Activated T-helper 2 cell treated with anti-CD3 and anti-CD28 coated beads, Interferon-gamma antibody, Interleukin-2, Interleukin-4, amounts not matched to agents 10 μg/mL and 5 μg/mL and 100 μg/mL, durations not matched to agents 14 hours and 24 hours and 36 hours (primary cell): ENCODE measurements at places on chromosomes 12 and 14.

DNA sequence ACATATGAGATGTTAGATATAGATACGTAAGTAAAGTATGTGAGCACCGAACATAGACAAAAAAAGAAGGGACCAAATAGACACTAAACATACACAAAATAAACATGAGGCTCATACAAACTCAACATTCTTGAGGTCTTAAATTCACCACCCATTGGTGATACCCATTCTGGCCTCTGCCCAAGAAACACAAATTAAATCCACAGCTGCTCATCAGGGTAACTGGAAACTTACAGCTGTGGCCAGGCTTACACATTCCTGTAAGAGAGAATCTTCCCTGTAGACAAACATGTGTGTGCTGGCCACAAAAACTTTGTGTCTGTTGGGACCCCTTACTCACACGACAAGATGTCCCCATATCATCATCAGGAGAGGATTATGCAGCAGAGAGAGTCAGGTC is 22.4 kb downstream of the MAGOHB start:
- no peak for DNase-seq

- DNase-seq = no peak
Observed at GRCh38 chr12:106342397-106343213, 14.9 kb upstream of the POLR3B start.

GRCh38 chr12:124148481-124149273 is 146.2 kb upstream of the RFLNA start:
- no peak for DNase-seq

- DNase-seq = no peak
Observed at GRCh38 chr14:76829650-76830421, 3.6 kb downstream of the LRRC74A start.

GRCh38 chr14:49405291-49405690 is 180.9 kb downstream of the RPS29 start:
- no peak for DNase-seq

- no peak for DNase-seq
Observed at GRCh38 chr14:91350483-91350812, 67.2 kb downstream of the CCDC88C start.

- DNase-seq = no peak
Observed at GRCh38 chr12:120983759-120984158, 5.4 kb downstream of the HNF1A start.

DNA sequence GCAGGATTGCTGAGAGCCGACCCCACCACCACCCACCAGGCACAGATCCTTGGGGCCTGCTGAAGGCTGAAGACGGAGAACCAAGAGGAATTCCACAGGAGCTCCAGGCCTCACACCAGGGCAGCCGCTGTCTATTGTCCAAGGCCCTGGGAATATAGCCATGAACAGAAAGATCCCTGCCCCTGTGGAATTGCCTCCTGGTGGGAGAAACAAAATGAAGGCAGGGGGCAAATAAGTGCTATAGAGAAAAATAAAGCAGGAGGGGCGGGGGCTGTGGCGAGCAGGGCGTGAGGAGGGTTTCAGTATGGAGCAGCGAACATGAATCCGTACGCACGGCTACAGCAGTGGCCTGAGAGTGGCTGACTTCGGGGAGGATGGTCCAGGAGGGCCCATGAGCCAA is 96.1 kb downstream of the EML1 start:
- no peak for DNase-seq

DNA sequence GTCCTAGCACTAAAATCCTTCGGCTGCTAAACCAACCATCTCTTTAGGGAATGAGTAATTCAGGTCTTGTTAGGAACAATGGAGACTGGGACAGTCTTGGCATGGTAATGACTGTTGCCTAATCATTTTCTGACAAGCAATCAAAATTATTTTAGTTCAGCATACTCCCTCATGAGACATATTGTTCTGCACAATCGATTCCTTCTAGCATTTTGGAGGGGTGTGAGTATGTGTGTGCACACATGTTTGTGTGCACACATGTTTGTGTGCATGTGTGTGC is 2.1 kb upstream of the KRT1 start:
- no peak for DNase-seq

GRCh38 chr12:95718006-95718431 is 72.5 kb downstream of the NTN4 start:
- DNase-seq = no peak

DNA sequence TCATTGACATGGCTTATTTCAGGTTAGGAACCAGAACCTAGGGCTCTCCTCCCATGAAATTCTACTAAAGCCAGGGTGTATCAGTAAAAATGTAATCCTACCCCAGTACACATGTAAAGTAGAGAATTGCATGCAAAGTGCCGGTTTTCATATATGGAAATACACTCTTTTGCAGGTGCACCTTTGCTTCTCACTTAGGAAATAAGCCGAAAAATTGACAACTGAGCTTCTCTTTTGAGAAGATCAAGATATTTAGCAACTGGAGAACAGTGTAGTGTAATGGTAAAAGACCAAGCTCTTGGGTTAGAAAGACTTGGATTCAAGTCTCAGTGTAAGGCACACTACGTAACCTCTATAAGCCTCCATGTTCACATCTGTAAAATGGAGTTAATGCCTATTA is 82.4 kb downstream of the SLC38A6 start:
- DNase-seq = no peak

DNA sequence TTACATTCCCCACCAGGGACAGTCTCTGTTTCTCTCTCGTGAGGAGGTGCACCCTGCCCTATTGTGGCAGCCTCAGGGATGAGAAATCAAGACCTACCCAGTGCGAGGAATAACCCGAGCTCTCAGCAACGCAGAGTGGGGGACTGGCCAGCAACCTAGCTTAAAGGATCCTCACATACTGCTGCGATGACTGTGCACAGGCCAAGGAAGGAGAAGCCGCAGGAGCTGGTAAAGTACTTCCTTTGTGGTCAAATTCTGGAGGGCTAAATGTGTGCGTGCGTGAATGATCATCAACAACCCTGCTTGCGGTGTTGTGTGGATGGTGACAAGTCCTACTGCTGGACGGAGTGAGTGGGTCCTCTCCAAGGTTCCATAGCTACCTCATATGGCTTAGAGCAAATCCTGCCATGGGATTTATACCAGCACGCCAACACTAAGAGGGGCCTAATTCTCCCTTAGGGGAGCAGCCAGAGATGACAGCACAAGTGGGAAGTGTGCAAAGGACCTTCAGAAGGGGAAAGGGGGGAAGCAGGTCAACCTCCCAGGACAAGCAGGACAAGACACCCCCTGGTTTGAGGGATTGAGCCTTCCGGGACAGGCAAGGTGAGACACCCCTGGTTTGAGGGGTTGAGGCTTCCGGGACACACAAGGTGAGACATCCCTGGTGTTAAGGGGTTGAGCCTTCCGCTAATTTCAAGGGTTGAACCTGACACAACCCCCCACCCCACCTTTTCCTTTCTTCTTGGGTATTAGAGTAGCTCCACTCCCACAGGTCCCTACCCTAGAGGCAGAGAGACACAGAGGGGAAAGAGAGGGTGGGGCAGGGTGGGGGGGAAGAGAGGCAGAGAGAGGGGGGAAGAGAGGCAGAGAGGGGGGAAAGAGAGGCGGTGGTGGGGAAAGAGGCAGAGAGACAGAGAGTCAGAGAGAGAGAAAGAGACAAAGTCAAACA is 58.8 kb upstream of the AP4S1 start:
- DNase-seq = no peak

DNA sequence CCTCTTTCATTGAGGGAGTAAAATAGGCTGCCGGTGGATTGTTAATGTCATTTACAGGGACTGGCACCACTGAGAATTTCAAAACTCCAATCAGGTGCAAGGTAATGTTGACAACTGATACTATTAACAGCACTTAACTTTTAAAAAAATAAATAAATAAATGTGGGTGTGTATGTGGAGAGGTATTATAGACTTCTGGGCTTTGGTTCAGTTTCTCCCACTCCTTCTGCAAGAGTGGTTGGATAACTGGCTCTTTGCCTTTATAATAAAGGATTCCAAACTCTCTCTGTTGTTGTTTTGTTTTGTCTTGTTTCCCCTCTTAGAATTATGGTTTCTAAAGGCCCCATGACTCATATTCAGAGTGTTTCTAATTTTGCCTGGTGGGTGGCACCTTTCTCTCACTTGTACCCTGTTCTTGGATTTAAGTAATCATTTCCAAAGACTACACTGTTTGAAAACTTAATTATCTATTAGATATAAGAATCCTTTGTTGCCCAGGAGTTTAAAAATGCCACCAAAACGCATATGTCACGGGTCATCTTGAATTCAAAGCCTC is 151.6 kb upstream of the ARID2 start:
- DNase-seq = no peak

GRCh38 chr12:124201248-124201647 is 93.6 kb upstream of the RFLNA start:
- DNase-seq = no peak

- no peak for DNase-seq
Observed at GRCh38 chr12:127401005-127401404, 866.0 kb upstream of the TMEM132C start.

DNA sequence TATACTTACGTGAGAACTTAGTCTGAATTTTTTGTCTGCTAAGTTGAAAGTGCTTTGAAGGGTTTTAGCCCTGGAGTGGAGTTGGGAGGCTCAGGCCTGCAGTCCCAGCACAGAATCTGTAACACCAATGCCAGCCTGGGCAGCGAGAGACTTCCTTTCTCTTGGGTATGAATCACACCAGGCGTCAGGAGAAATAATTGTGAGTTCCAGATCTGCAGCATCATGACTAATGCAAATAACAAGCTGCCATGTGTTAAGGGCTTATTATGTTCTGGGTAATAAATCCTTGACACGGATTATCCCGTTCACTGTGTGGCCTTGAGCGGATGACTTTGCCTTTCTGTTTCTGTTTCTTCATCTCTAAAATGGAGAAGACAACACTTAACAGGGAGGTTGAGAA is 70.6 kb downstream of the B4GALNT3 start:
- no peak for DNase-seq

GRCh38 chr12:288687-289086 is 26.1 kb upstream of the SLC6A13 start:
- no peak for DNase-seq

DNA sequence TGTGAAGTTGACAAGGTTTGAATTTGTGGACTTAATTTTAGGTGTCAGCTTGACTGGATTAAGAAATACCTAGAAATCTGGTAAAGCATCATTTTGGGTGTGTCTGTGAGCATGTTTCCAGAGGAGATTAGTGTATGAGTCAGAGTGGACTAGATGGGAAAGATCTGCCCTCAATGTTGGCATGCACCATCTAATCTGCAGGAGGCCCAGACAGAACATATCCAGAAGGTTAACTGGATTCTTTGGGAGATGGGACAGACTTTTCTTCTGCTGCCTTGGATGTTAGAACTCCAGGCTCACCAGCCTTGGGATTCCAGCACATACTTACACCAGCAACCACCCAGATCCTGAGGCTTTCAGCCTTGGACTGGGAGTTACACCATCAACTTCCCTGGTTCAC is 14.1 kb downstream of the SGPP1 start:
- no peak for DNase-seq

DNA sequence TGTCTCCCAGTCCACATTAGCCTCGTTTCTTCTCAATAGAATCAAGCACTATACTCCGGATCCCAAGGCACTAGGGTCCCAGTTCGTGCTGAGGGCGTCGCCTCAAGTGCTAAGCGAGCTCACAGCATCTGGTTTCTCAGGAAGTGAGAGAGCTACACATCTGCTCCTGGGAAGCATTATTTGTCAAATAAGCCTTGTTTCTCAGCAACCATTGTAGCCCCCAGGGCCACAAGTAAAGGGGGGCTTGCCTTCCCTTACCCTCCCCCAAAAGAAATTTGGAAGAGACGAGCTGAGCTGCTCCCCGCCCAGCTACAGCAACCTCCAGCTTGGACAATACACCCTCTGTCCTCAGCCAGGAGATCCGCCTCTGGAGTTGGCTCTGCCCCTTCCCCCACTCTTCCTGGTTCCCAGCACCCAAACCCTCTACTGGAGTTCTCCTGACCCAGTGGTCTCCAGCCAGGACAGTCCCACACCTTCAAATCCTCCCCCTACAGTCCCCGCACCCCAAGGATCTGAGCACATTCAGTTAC is 5.7 kb upstream of the TNS2 start:
- DNase-seq = no peak

- DNase-seq = no peak
Observed at GRCh38 chr12:115437061-115437567, 753.1 kb upstream of the TBX3 start.

DNA sequence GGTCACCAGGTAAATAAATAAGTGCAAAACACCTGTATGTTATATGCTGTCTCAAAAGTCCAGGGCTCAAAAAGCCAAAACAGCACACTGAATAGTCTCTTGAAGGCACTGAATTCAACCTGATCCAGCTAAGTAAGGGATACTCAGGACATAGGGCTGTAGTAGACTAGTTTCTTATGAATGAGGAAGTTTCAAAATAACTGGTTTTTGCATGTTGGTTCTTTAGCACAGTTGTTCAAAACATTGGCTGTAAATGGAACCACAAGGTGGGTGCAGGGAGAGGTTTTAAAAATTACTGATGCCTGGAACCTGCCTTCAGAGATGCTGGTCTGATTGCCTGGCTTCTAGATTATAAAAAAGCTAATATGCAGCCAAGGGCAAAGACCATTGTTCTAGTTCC is 34.1 kb downstream of the NDUFA12 start:
- DNase-seq = no peak

- DNase-seq = no peak
Observed at GRCh38 chr12:98973395-98973794, 328.3 kb downstream of the APAF1 start.

- DNase-seq = no peak
Observed at GRCh38 chr14:78446807-78447206, 276.6 kb downstream of the NRXN3 start.

- DNase-seq = no peak
Observed at GRCh38 chr12:3200814-3201233, 123.6 kb downstream of the TSPAN9 start.

- DNase-seq = no peak
Observed at GRCh38 chr14:67285876-67286452, 44.7 kb downstream of the PALS1 start.

DNA sequence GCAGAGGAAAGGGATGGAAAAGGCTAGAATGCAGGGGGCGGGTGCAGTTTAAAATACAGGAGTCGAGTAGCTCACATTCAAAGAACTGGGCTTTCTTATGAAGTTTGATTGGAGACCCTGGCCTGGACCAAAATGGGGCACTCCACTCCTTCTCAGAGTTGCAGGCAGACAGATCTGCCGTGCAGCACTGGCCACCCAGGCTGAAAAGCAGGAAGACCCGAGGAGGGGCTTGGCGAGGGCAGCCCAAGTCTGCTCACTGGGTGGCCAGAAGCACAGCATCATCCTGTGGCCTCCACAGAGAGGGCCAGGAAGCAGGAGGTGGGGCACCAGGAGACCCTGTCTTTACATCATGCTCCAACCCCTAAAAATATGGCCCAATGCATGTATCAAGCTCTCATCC is 109.1 kb upstream of the BCL2L14 start:
- DNase-seq = no peak

DNA sequence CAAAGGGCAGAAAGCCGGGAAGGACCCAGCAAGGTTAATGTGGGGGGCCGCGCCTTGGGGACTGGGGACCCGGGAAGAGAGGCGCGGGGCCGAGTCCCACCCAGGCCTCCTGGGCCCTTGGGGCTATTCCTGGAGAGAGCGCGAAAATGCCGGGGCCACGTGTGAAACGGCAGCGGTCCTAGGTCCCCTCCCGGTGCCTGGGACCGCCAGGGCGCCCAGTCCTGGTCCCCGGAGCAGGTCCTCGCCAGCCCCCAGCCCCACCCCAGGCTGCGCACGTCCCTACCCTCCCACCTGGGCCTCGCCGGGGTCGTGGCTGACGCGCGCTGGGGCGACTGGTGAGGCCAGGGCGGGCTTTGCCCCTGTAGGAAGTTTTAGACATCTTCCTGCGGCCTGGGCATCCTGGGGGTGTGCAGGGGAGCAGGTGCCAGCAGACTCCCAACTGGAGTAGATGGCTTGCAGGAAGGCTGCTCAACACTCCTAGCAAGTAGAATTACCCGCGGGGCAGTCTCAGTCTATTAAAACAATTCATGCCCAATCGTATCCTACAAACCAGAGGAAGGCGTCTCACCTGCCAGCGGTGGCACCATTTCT is 708 bp downstream of the FAR2 start:
- DNase-seq = no peak
